Osteocyte (in vitro differentiated cells): ENCODE measurements at places on chromosomes 6 and 20. TPM values are rescaled to one million over a fixed set of nuclear protein-coding genes. Genes with fewer than 3 reads are reported as not detected.

GRCh38 chr6:67112120-67112519 lies 1405.1 kb upstream of the EYS start:
- no peak for DNase-seq

DNA sequence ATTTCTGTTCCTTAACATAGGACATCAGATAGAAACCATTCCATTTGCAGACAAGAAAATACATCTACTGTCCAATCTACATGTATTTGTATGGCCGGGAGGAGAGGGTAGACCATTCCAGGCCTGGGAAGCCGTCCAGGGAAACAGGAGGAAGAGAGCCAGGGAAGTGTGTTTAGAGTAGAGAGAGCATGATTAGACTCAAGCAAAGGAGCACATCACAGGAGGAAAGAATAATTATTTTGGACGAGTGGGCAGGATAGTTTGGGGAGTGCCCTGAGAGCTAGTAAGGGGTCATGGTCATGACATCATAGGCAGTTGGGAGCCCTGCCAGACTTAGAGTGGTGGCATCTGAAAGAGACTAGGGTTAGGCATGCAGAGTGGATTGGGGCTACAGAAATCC lies 250.0 kb downstream of the HIVEP2 start:
- DNase-seq, result no peak

HIVEP2 gene
- total RNA-seq, result 38.2 and 39.2 TPM in 2 replicates

APOM gene
- total RNA-seq, result 2.2 and 4.0 TPM in 2 replicates

BMP6 gene
- not detected in 2 replicates for total RNA-seq
